Fibroblast of upper back skin (primary cell): ENCODE measurements at places on chromosomes 16 and 17.

DNA sequence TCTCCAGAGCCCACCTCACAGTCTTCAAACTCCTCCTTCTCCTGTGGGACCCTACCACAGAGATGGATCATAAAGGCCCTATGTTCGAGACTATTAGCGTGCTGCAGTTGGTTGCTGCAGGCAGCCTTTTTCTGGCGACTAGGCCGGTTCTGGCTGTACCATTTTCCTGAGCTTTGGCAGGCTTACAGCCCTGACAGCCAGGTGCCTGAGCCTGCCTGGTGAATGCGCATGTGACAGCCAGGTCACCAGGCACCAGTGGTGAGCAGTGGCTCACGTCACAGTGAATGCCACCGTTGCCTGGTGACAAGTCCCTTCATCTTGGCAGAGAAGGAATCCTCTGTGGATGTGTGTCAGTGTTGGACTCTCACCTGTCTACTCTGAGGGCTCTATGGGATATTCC lies 978.8 kb downstream of the KCNJ18 start:
- DNase-seq, result no peak

DNA sequence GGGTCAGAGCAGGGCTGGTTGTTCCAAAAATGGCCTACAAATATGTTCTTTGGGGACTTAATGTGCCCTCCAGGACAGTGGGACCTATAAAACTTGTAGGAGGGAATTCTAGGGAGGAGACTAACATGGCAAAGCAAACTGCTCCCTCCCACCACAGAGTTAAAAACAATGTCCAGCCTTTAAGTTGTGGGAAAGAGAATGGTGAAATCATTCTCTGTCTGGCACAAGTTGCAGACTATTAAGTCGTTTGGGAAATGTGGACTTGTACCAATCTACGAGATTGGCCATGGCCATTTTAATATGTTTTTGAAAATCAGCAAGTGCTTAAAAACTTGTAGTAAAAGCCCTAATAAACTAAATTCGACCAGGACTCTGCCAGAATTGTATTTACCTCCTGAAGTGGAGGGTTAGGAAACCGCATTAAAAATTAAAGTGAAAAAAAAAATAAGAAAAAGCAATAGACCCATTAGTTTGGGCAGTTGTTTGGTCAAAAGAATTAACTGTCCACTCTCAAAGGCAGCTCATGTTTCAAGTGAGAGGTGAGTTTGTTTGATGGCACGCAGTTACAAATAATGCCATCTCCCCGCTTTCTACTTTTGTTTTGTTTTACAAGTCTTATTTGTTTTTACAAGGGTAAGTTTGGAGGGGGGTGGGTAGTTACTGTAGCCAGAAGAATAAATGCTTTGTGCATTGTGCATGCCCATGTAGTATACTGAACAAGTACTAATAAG lies 32.4 kb downstream of the ANKFN1 start:
- peak; percentile 57 for DNase-seq

GRCh38 chr17:77354670-77355455 lies 214.1 kb downstream of the SEC14L1 start:
- peak; percentile 96 for DNase-seq

GRCh38 chr16:63890081-63890480 lies 1231.8 kb downstream of the CDH11 start:
- peak; percentile 65 for DNase-seq

DNA sequence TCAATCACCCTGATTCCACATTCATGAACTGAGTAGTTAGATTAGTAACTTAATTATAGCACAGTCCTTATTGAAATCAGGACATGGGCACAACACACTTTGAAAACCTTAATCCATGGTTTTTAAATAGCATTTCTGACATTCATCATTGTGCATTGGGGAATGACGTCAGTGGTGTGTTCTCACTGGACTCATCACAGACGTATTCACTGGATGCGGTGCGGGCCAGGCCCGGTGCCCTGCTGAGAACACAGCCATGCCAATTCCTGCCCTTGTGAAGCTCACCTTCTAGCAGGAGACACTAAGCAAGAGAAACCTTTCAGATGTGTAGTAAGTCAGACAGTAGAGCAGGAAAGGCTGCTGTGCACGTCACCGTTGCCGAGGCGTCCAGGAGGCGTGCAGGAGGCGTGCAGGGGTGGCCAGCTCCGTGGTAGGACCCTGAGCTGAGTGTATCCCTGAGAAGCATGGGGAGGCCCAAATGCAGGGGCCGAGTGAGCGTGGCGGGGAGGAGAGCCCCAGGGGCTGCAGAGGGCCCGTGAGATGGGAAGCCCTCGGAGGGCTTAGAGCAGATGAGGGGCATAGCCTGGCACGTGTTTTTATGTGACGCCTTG lies 12.9 kb downstream of the BANP start:
- peak; percentile 42 for DNase-seq

DNA sequence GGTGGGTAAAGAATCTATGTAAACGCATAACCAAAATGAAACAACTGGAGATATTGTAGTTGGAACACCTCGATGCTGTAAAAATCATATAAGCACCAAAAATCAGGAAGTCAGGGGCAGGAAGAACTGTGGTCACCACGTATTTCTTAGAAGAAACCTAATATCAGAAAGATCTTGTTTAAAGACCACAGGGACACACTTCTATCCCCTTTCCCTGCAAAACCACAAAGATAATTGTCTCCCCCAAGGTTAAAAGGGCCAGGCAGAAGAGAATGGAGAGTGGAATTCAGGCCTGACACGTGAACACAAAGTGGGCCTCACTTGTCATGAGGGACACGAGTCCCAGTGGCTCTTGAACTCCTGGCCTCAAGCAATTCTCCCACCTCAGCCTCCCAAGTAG lies 68.1 kb downstream of the GSG1L start:
- no peak for DNase-seq

DNA sequence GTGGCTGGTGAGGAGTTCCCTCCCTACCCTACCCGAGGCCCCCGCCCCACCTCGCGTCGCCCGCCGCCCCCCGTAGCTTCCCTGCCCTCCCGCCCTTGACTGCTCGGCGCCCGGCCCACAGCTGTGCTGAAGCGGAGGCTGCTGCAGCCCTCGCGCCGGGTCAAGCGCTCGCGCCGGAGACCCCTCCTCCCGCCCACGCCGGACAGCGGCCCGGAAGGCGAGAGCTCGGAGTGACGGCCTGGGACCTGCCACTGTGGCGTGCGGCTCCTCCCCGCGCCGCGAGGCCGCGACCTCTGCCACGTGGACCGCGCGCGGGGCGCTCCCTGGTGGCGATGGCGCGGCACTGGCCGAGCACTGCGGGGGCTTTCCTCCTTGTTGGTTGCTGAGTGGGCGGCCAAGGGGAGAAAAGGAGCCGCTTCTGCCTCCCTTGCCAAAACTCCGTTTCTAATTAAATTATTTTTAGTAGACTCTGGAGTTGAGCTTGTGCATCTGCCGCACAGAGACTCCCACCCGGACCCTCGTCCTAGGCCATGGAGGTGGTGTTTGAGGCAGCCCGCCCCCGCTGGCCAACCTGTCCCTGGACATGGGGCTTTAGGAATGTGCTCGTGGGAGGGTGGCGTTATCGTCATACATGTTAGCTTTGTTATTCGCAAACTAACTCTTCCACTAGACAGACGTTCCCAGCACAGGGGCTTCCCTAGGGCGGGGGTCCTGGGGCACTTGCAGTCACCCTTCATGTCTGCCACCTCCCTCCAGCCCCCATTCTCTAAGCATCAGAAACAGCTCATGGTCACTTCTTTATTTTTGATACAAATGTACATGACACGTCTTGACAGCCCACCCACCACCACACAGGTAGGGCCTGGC lies 4.4 kb downstream of the TP53I13 start:
- peak; percentile 51 for DNase-seq

GRCh38 chr17:34840750-34841149 lies 120.5 kb downstream of the CCT6B start:
- DNase-seq, result no peak

- no peak for DNase-seq
Measured at GRCh38 chr16:58815181-58815888, 81.2 kb upstream of the GOT2 start.

DNA sequence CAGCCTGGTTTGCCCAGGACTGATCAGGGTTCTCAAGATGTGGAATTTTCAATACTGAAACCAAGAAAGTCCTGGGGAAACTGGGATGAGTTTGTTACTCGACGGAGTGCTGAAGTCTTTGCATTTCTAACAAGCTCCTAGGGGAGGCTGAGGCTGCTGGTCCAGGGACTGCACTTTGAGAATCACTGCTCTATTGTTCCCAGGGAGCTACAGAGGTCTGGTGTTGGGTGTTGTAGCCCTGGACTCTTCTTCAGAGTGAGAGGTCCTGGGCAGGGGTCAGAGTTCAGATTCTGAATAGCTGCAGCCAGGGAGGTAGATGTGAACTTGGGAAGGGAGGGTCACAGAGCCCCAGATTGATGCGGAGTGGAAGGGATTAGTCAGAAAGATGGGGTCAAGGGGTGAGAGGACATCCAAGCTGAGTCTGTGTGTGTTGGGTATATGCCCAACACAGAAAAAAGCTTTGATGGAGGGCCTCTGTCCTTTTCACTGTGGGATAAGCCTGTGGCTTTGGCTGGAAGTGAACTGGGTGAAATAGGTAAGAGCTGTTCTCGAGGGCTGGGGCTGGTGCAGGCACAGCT lies 14.1 kb downstream of the TMEM238L start:
- DNase-seq, result no peak

- DNase-seq, result peak; percentile 7
Measured at GRCh38 chr16:31402687-31403086, 9.6 kb downstream of the ITGAD start.

DNA sequence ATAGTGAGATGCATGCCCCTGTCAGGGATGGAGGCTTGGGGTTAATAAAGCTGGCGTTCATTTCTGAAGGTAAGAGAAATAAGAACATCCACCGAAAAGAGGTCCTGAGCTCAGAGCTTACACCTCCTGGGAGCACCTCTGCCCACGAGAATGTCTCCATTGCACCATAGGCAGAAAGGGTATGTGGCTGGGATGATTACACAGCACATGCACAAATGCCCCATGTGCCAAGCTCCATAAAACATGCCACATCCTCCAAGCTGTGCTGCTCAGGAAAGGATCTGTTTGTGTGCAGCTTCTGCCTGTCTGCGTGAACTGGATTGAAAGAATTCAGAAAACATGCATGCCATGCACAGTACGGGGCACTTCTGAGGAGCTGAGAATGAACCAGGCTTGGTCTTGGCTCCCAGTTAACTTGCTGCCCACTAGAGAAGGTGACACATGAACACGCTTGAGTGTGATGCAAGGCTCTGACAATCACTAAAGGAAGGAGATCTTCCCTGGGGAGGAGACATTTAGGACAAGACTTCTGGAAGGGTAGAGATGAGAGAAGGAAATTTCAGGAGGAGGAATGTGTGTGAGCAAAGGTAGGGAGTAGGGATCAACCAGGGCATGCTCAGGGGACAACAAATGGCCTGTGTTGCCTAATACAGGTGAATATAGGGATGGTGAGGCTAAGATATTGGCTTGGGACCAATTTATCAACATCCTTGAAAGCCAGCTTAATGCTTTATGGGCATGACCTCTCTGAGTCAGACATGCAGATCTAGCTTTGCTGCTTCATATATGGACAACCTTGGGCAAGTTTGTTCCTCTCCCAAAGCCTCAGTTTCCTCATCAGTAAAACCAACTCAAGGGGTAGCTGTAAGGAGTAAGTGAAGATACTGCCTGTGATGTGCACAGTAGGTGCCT lies 32.0 kb upstream of the SMPD3 start:
- no peak for DNase-seq

DNA sequence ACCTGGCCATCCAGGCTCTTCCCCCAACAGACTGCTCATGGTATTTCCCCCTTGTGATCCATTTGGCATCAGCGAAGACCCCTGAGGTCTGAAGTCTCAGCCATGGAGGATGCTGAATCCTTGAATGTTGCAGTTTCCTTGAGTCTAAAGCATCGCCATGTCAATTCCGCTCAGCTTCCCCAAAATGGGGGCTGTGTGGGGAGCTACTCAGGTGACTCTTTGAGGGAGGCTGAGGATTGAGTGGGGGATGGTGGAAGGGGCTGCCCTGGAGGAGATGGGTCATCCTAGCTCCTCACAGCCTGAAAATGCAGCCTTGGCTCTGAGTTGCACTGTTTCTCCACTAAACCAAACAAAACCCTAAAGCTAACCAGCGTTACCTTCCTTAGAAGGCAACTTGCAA lies 2.6 kb downstream of the C16orf78 start:
- DNase-seq, result no peak

GRCh38 chr16:9929836-9930235 lies 252.4 kb downstream of the GRIN2A start:
- no peak for DNase-seq

DNA sequence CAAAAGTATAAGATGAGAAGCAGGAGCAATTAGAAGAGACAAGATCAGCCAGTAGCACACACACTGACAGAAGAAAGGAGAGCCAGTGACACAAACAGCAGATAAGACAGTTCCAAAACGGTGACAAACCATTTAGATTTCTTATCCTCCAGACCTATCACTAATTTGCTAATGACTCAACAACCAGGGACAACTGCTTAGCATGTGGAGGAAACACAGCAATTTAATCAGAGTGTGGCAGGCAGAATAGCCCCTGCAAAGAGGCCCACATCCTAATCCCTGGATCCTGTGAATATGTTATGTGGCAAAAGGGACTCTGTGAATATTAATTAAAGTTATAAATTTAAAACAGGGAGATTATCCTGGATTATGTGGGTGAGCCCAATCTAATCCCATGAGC lies 81.1 kb downstream of the CACNG1 start:
- DNase-seq, result no peak

- DNase-seq, result no peak
Measured at GRCh38 chr16:73732143-73732542, 564.5 kb upstream of the PSMD7 start.

- DNase-seq, result no peak
Measured at GRCh38 chr17:1752425-1753262, 9.2 kb upstream of the SERPINF1 start.

- no peak for DNase-seq
Measured at GRCh38 chr17:40218006-40218739, 931 bp upstream of the WIPF2 start.

- DNase-seq, result no peak
Measured at GRCh38 chr16:85891776-85892166, 7.2 kb upstream of the IRF8 start.

DNA sequence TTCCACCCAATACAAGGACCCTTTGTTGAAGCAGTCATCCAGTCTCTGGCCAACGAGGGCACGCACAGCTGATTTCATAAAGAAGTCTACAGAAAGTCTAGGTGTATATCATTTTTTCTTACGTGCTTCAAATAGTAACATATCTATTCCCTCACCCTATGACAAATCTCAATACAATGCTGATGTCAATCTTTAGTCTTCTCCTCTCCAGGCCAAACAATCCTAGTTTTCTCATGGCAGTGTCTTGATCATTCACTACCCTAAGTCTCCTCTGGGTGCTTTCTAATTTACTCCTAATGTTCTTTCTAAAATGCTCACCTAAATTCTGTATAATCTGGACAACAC lies 92.6 kb downstream of the CACNG1 start:
- peak; percentile 45 for DNase-seq

- DNase-seq, result no peak
Measured at GRCh38 chr16:22642416-22643088, 131.9 kb downstream of the NPIPB5 start.

- no peak for DNase-seq
Measured at GRCh38 chr17:22443061-22443460, 750.7 kb downstream of the KCNJ18 start.

GRCh38 chr16:84932681-84933080 lies 78.7 kb downstream of the ZDHHC7 start:
- DNase-seq, result no peak

- no peak for DNase-seq
Measured at GRCh38 chr16:19722269-19722952, 4.3 kb downstream of the IQCK start.
